Aorta (tissue), 5 donors: ENCODE measurements at places on chromosomes 3 and 15.
A peak's percentile ranks its signal among the peaks of the same experiment; 100 is the strongest.

DNA sequence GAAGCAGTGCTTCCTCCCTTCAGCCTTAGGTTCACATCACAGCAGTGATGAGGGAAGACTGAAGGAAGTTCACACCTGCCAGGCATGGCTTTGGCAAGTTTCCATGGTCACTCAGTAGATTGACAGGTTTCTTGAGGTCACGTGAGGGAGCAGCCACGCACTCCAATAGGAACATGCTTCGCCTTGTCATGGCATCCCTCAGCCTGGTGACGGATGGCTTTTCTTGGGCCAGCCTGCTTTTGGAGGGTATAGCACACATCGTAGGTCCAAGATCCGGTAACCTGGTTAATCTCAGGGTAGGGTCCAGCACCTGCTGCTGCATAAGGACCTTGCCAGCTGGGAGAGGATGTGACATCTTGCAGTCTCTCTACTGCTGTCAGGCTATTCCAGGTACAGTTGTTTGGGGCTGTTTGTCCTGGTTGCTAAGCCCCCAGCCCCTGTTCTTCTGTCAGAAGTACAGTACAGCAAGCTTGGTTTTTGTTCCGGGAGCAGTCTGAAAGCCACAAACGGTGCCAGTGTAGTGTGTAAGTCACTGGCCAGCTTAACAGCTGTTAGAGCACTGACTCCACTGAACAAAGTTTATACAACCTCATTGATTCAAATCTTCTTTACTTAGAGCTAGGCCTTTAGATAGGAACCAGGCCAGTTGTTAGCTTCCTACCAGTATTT lies 42.3 kb downstream of the PSMD6 start:
- H3K4me3 ChIP-seq, result no peak overlapping the region
- H3K27ac ChIP-seq, result no peak overlapping the region
- DNase-seq, result no peak
- H3K4me1 ChIP-seq, result peaks cover 4% of the 10 kb centered on the region

GRCh38 chr3:177973241-177973840 lies 562.9 kb upstream of the KCNMB2 start:
- no peaks in the 10 kb centered on the region for H3K4me1 ChIP-seq
- no peaks in the 10 kb centered on the region for H3K27me3 ChIP-seq
- H3K27ac ChIP-seq, result no peak overlapping the region

DNA sequence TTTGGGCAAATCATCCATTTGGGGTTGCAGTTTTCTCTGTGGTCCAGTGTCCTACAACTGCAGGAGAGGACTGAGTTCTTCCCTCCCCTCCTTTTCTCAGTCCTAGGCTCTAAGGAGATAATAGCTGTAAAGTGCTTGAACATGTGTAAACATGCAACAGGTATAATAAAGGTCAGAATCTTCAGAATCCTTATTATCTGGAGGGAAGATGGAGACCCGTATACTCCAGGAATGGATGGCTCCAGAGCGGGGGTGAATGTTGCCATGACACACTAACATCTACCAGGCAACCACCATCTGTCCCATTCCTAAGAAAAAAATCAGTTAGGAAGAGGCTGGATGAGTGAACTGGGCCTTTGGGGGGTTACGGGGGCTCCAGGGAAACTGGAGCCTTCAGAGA lies 39.7 kb upstream of the GLCE start:
- no peaks in the 10 kb centered on the region for H3K36me3 ChIP-seq
- H3K4me3 ChIP-seq, result no peak overlapping the region
- no peak for DNase-seq
- no peaks in the 10 kb centered on the region for H3K4me1 ChIP-seq
- no peak overlapping the region for H3K27ac ChIP-seq

DNA sequence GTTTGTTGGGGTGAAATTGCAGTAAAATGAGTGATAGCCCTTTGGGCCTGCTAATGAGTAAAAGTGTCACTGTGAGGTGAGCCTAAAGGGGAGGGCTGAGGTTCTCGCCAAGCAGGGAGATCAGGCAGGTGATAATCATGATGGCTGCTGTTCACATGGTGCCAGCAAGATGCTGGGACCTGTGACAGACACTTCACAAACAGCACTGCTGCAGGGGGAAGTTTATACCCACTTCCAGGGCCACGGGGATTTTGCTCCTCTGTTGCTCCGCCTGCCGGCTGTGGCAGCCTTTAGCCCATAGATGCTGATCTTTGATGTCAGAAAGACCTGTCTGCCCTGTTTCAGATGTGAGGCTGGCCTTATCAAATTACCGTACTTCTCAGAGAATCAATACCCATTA lies 96.7 kb downstream of the SV2B start:
- H3K27ac ChIP-seq, result no peak overlapping the region
- no peaks in the 10 kb centered on the region for H3K36me3 ChIP-seq
- H3K4me1 ChIP-seq, result no peaks in the 10 kb centered on the region
- H3K4me3 ChIP-seq, result no peak overlapping the region
- no peak for DNase-seq

DNA sequence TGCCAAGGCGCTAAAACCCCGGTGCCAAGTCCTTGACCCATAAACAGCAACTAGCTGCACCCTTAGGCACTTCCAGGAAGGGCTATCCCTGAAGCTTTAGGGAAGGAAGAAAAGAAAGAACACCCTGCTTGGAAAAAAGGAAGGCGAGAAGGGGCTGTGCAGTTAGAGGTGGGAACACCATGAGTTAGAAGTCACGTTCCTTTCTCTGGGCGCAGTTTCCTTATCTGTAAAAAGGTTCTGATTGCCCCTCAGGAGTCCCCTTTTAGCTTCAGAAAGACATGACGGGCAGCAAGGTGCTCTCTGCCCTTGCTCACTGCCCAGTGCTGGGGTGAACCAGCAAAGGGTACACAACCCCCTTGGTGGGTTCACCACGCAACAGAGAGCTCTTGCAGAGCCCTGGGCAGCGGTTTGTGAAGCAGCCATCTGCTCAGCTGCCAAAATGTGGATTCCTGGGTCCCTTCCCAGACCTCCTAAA lies 798 bp downstream of the GCHFR start:
- no peak for DNase-seq
- no peaks in the 10 kb centered on the region for H3K36me3 ChIP-seq
- peak overlapping the region; percentile 7 for H3K4me3 ChIP-seq
- H3K4me1 ChIP-seq, result no peaks in the 10 kb centered on the region
- H3K27ac ChIP-seq, result no peak overlapping the region
- no peaks in the 10 kb centered on the region for H3K27me3 ChIP-seq

- no peak for DNase-seq
- H3K27me3 ChIP-seq, result no peaks in the 10 kb centered on the region
- H3K36me3 ChIP-seq, result peaks cover 3% of the 10 kb centered on the region
- H3K27ac ChIP-seq, result no peak overlapping the region
These were observed 11.7 kb downstream of the MRPL3 start for GRCh38 chr3:131491084-131491483.

GRCh38 chr3:160098261-160098908 lies 109.8 kb downstream of the IL12A start:
- no peak for DNase-seq
- H3K27me3 ChIP-seq, result no peaks in the 10 kb centered on the region
- H3K4me3 ChIP-seq, result no peak overlapping the region
- H3K4me1 ChIP-seq, result no peaks in the 10 kb centered on the region

- H3K36me3 ChIP-seq, result no peaks in the 10 kb centered on the region
- no peak for DNase-seq
- H3K27me3 ChIP-seq, result no peaks in the 10 kb centered on the region
- H3K4me3 ChIP-seq, result no peak overlapping the region
- no peak overlapping the region for H3K27ac ChIP-seq
- no peaks in the 10 kb centered on the region for H3K4me1 ChIP-seq
These were observed 109.7 kb downstream of the BDH1 start for GRCh38 chr3:197445896-197446699.

GRCh38 chr15:45521596-45522327 lies 793 bp downstream of the SLC30A4 start:
- no peaks in the 10 kb centered on the region for H3K4me1 ChIP-seq
- H3K27me3 ChIP-seq, result no peaks in the 10 kb centered on the region
- DNase-seq, result no peak

GRCh38 chr3:4675704-4676103 lies 182.6 kb downstream of the ITPR1 start:
- H3K27ac ChIP-seq, result no peak overlapping the region
- no peaks in the 10 kb centered on the region for H3K4me1 ChIP-seq
- DNase-seq, result no peak
- no peak overlapping the region for H3K4me3 ChIP-seq
- peaks cover 9% of the 10 kb centered on the region for H3K36me3 ChIP-seq
- H3K27me3 ChIP-seq, result no peaks in the 10 kb centered on the region
